ENCODE measurements at places on chromosomes 2 and 18. TPM values are rescaled to one million over a fixed set of nuclear protein-coding genes. Genes with fewer than 3 reads are reported as not detected.

- no peaks in the 10 kb centered on the region for H3K36me3 ChIP-seq
- no peak for DNase-seq
- no peak overlapping the region for H3K4me3 ChIP-seq
- H3K27ac ChIP-seq: no peak overlapping the region
- peaks cover 43% of the 10 kb centered on the region for H3K4me1 ChIP-seq
- H3K27me3 ChIP-seq: no peaks in the 10 kb centered on the region
Observed at GRCh38 chr2:137118140-137118539, 352.8 kb downstream of the THSD7B start.

DNA sequence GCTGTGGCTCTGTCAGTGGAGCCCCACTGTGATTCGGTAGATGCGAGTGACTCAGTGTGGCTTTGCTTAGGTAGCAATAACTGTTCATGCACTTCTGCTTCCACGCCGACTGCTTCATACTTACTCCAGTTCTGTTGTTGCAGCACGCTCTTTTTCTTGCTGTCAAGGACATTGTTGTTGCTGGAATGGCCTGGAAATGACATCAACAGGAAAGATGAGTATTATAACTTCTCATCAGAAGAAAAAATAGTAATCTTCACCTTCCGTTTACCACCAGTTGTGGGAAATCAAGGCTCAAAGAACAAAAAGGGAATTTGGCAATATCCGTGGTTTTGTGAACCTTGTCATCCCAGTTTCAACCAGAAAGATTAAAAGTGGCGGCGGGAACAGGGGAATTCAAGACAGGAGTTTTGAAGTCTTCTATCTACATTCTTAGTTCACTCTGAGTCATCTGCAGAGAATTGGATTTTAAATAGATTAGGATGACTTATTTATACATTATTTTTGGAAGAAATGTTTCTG is 8.3 kb downstream of the TM4SF20 start:
- H3K36me3 ChIP-seq: no peaks in the 10 kb centered on the region
- peaks cover 31% of the 10 kb centered on the region for H3K4me1 ChIP-seq
- no peak for DNase-seq
- H3K27ac ChIP-seq: peak overlapping the region; percentile 12
- no peaks in the 10 kb centered on the region for H3K27me3 ChIP-seq
- no peak overlapping the region for H3K4me3 ChIP-seq

GRCh38 chr2:241897231-241897916 is 27.8 kb downstream of the RTP5 start:
- H3K4me3 ChIP-seq: no peak overlapping the region
- H3K4me1 ChIP-seq: peaks cover 24% of the 10 kb centered on the region
- no peaks in the 10 kb centered on the region for H3K36me3 ChIP-seq
- DNase-seq: no peak
- H3K27me3 ChIP-seq: peaks cover under 1% of the 10 kb centered on the region
- H3K27ac ChIP-seq: no peak overlapping the region

- H3K36me3 ChIP-seq: no peaks in the 10 kb centered on the region
- no peak overlapping the region for H3K27ac ChIP-seq
- no peak for DNase-seq
- H3K4me3 ChIP-seq: no peak overlapping the region
- peaks cover 23% of the 10 kb centered on the region for H3K4me1 ChIP-seq
Observed at GRCh38 chr2:149098701-149099100, 60.2 kb downstream of the LYPD6B start.

DNA sequence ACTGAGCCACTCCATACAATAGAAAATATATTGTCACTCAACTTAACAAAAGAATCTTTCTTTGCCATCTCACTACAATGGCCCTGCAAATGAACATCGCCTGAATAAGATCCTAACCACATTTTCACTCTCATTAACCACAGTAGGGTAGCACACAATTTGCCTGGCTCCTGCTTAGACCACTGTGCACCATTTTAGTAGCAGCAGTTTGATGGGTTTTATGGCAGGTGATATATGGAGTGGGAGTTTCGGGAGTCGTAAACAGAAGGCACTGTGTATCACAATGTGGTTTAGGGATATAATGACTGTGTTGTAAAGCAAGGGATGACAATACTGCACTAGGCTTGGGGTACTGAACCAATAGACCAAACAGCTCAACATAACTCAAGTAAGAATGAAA is 617.4 kb downstream of the BCL11A start:
- no peak overlapping the region for H3K27ac ChIP-seq
- H3K4me1 ChIP-seq: no peaks in the 10 kb centered on the region
- H3K36me3 ChIP-seq: no peaks in the 10 kb centered on the region
- peaks cover 4% of the 10 kb centered on the region for H3K27me3 ChIP-seq

GRCh38 chr2:175606010-175606841 is 395.8 kb downstream of the LNPK start:
- no peaks in the 10 kb centered on the region for H3K36me3 ChIP-seq
- H3K27me3 ChIP-seq: no peaks in the 10 kb centered on the region

GRCh38 chr2:223538920-223539440 is 63.2 kb downstream of the SCG2 start:
- peak overlapping the region; percentile 58 for H3K27ac ChIP-seq
- no peaks in the 10 kb centered on the region for H3K36me3 ChIP-seq
- DNase-seq: no peak
- H3K27me3 ChIP-seq: no peaks in the 10 kb centered on the region
- H3K4me1 ChIP-seq: peaks cover 43% of the 10 kb centered on the region

DNA sequence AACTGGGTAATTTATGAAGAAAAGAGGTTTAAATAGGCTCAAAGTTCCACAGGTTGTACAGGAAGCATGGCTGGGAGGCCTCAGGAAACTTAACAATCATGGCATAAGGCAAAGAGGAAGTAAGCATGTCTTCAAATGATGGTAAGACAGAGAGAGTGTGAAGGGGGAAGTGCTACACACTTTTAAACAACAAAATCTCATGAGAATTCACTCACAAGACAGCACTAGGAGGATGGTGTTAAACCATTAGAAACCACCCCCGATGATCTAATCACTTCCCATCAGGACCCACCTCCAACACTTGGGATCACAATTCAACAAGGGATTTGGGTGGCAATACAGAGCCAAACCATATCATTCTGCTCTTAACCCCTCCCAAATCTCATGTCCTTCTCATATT is 34.9 kb downstream of the CFAP210 start:
- DNase-seq: no peak
- peaks cover 2% of the 10 kb centered on the region for H3K36me3 ChIP-seq
- H3K4me3 ChIP-seq: no peak overlapping the region
- H3K4me1 ChIP-seq: no peaks in the 10 kb centered on the region
- H3K27ac ChIP-seq: no peak overlapping the region

DNA sequence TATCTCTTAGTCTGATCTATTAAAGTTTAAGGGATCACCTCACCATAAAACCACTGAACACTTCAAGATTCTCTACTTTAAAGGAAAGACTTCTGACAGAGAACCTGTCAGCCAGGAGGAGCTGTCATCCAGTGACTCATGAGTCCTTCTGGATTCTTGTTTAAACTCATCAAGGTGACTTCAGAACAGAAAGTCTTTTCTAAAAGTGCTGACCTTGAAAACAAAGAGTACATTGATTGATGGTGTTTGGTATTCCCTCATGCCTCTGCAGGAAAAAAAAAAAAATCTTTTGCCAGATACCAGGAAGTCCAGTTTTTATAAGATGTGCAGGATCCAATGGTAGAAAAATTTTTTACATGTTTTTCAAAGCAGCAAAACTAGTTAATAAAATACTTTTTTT is 12.3 kb downstream of the DSG2 start:
- peaks cover 34% of the 10 kb centered on the region for H3K4me1 ChIP-seq
- no peaks in the 10 kb centered on the region for H3K36me3 ChIP-seq
- H3K27ac ChIP-seq: no peak overlapping the region

- H3K36me3 ChIP-seq: no peaks in the 10 kb centered on the region
- H3K4me1 ChIP-seq: peaks cover 43% of the 10 kb centered on the region
- H3K27ac ChIP-seq: peak overlapping the region; percentile 91
- no peak overlapping the region for H3K4me3 ChIP-seq
- DNase-seq: no peak
Observed at GRCh38 chr2:200786423-200786822, 25.3 kb upstream of the BZW1 start.

- no peak overlapping the region for H3K27ac ChIP-seq
- H3K27me3 ChIP-seq: no peaks in the 10 kb centered on the region
- no peak overlapping the region for H3K4me3 ChIP-seq
- peaks cover 30% of the 10 kb centered on the region for H3K4me1 ChIP-seq
- DNase-seq: no peak
Observed at GRCh38 chr2:42337356-42337820, 23.6 kb downstream of the COX7A2L start.

DNA sequence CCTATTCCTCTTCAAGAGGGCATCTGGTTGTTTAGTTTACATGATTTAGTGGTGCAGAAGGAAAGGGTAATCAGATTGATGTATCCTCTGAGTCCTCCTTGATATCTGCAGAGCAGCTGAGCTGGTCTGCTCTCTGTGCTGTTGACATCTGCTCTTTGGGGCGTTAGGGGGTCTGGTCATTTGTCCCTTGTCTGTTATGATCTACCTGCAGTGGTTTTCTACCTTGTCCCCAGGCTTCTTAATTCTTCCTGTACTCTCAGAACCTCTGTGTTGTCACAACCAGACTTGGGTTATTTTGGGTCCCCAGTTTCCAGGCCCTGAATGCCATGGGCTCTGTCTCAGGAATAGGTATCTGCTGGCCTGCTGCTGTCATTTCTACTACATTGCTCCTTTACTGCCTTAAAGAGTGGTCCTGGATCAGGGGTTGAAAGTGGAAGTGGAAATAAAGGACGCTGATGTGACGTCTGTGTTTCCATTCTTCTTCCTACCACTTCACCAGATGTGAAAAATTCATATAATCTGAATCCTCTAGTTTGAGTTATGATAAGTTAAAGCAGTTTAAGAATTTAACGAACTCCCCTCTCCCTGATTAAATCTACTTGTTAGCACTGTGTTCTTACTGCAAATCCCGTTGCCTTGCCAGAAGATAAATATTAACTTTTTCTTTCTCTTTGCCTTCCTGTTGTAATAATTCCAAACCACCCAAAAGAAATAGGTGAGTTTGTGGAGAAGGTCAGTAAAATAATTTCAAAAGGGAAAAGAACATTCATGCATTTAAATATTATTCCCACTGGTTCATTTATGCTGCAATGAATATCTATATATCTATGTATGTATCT is 16.6 kb upstream of the CPS1 start:
- no peak for DNase-seq
- H3K4me3 ChIP-seq: no peak overlapping the region
- peaks cover 4% of the 10 kb centered on the region for H3K27me3 ChIP-seq
- H3K4me1 ChIP-seq: no peaks in the 10 kb centered on the region
- no peak overlapping the region for H3K27ac ChIP-seq

DNA sequence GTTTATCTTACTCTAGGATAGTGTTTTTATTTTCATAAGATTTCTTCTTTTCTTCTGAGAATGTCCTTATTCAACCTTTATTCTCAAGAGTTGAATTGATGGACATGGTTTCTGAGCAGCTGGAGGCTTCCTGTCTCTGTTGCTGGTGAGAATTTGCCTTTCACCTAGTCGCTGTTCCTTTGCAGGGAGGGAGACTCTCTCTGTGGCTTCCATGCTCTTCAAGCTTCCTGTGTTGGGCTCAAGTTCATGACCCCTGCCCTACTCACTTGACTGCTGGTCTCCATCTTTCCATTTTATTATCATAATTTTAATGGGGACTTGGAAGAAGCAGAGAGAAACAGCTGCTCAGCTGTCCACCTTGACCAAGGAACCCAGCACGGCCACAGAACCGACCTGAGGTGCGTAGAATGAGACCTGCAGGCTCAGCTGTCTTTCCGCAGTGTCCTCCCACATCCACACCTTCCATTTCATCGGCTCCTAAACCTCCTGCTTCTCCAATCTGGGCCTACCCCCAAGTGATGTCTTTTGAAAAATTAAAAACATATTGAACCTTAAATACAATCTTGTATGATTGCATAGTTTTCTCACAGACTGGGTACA is 24.2 kb downstream of the TMEM18 start:
- H3K36me3 ChIP-seq: no peaks in the 10 kb centered on the region
- peaks cover 4% of the 10 kb centered on the region for H3K4me1 ChIP-seq
- peaks cover 2% of the 10 kb centered on the region for H3K27me3 ChIP-seq

GRCh38 chr2:166373951-166374350 is 1.8 kb downstream of the SCN9A start:
- no peaks in the 10 kb centered on the region for H3K27me3 ChIP-seq
- no peaks in the 10 kb centered on the region for H3K36me3 ChIP-seq
- peaks cover 46% of the 10 kb centered on the region for H3K4me1 ChIP-seq
- H3K27ac ChIP-seq: no peak overlapping the region
- no peak for DNase-seq

- no peak for DNase-seq
- H3K36me3 ChIP-seq: no peaks in the 10 kb centered on the region
- H3K27ac ChIP-seq: no peak overlapping the region
- peaks cover 10% of the 10 kb centered on the region for H3K27me3 ChIP-seq
Observed at GRCh38 chr2:129905664-129906081, 73.8 kb upstream of the RAB6C start.

GRCh38 chr2:36616947-36617346 is 19.0 kb upstream of the FEZ2 start:
- peaks cover 17% of the 10 kb centered on the region for H3K4me1 ChIP-seq
- H3K4me3 ChIP-seq: no peak overlapping the region
- no peak for DNase-seq
- H3K27ac ChIP-seq: no peak overlapping the region
- no peaks in the 10 kb centered on the region for H3K27me3 ChIP-seq

DNA sequence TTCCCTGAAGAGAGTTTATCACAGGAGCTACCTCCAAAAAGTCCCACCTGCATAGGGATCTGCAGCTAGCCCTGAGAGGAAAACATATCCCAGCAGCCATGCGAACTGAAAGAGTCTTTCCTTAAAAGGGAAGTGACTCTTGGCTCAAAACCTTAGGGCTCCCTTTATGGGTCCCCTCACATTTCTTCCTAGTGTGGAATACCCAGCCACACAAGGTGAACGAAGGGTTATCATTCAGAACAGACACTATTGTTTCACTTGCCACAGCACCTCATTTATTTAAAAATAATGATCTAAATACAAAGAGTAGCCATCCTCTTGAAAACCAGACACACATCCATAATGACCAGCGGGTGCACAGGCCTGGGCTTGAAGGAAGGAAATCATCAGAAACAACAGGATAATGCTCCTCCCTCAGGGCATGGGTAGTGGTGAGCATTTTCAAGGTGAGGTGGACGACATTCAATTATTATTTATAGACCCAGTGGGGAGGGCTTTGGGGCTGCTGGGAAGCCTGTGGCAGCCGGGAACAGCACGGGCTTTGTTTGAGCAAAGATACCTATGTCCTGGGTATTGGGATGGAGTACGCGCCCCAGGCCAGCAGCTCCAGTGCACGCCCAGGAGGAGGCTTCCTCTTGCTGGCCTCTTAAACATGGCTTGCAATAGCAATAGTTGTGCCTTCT is 119.0 kb upstream of the ITGA6 start:
- H3K27me3 ChIP-seq: no peaks in the 10 kb centered on the region
- no peaks in the 10 kb centered on the region for H3K36me3 ChIP-seq
- H3K4me3 ChIP-seq: no peak overlapping the region
- H3K4me1 ChIP-seq: peaks cover 8% of the 10 kb centered on the region
- DNase-seq: no peak

- peaks cover 10% of the 10 kb centered on the region for H3K4me1 ChIP-seq
- H3K36me3 ChIP-seq: peaks cover 1% of the 10 kb centered on the region
- peak; percentile 42 for DNase-seq
- H3K4me3 ChIP-seq: no peak overlapping the region
- no peaks in the 10 kb centered on the region for H3K27me3 ChIP-seq
Observed at GRCh38 chr2:10352361-10352760, 49.7 kb downstream of the HPCAL1 start.

The SP110 gene
- total RNA-seq: 12.9 TPM

The SEH1L gene
- total RNA-seq: 37.5 TPM

The IL1RN gene
- not detected for total RNA-seq

The ALLC gene
- total RNA-seq: not detected

The ITPRID2 gene
- 69.0 TPM for total RNA-seq

The TWIST2 gene
- total RNA-seq: 2.4 TPM

The CACNB4 gene
- 6.0 TPM for total RNA-seq

The MAP3K2 gene
- total RNA-seq: 88.1 TPM

The RNF181 gene
- 89.4 TPM for total RNA-seq

The QPCT gene
- 1.2 TPM for total RNA-seq

The EFHD1 gene
- 178 TPM for total RNA-seq

The MOGAT1 gene
- total RNA-seq: not detected

The FOXI3 gene
- not detected for total RNA-seq

Measured in chondrocyte (in vitro differentiated cells).